ENCODE measurements at places on chromosomes 5 and 9.

- no peak for DNase-seq
These were observed 279.1 kb upstream of the EFNA5 start for GRCh38 chr5:107949688-107950341.

GRCh38 chr9:36815566-36816348 is 218.3 kb downstream of the PAX5 start:
- DNase-seq: no peak

GRCh38 chr5:115342590-115343377 is 46.3 kb upstream of the CCDC112 start:
- no peak for DNase-seq

GRCh38 chr5:148011398-148012137 is 52.2 kb upstream of the SPINK5 start:
- no peak for DNase-seq

DNA sequence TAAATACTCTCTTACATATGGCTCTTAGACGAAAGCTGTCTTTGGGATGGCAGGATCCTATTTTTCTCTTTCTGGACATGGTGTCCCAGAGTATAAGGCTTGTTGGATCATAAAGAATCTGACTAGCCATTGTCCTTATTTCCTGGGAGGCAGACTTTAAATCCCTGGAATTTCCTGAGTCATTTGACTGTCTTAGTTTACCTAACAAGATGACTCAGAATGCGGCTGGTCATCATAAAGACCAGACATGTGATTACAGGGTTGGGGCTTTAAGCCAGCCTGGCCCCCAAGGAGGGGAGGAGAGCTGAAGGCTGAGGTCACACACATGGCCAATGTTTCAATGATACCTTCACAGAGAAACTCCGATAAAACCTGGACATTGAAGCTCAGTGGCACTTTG is 37.2 kb downstream of the FAM240B start:
- DNase-seq: no peak

Data from left ventricle myocardium superior (tissue), 1 donor.